Heart right ventricle (tissue), 16 donors: ENCODE measurements at places on chromosomes 11 and 22. TPM values are rescaled to one million over a fixed set of nuclear protein-coding genes. Genes with fewer than 3 reads are reported as not detected.

HORMAD2 gene
- total RNA-seq = not detected

SNX32 gene
- total RNA-seq = not detected

TMPRSS13 gene
- total RNA-seq = 0.18 TPM

FXYD2 gene
- total RNA-seq = 0.89 TPM

HMOX1 gene
- total RNA-seq = 2.4 TPM

CHEK1 gene
- 1.00 TPM for total RNA-seq
